ENCODE measurements at places on chromosomes 5 and 9.
A peak's percentile ranks its signal among the peaks of the same experiment; 100 is the strongest.

- DNase-seq = no peak
These were observed 94.0 kb downstream of the INVS start for GRCh38 chr9:100193078-100193477.

DNA sequence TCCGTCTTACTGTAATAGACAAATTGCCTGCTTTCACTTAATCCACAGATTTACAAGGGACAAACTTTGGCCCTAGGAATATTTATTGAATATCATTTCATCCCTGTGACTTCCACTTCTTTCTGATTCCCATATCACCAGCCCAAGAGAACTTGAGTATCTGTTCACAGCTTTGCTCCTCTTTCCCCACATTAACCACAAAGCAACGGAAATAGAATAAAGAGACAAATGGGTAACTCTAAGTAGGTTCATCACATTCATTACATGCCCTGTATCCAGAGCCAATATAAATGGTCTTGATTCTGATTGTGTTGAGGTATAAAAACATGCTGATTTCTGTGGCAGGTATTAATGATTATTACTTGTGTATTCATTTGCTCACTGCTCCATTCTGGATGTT lies 41.9 kb downstream of the TMEM252 start:
- no peak for DNase-seq

- no peak for DNase-seq
These were observed 284.2 kb downstream of the NR3C1 start for GRCh38 chr5:143119291-143119769.

- no peak for DNase-seq
These were observed 12.4 kb downstream of the MRPS30 start for GRCh38 chr5:44821164-44821563.

DNA sequence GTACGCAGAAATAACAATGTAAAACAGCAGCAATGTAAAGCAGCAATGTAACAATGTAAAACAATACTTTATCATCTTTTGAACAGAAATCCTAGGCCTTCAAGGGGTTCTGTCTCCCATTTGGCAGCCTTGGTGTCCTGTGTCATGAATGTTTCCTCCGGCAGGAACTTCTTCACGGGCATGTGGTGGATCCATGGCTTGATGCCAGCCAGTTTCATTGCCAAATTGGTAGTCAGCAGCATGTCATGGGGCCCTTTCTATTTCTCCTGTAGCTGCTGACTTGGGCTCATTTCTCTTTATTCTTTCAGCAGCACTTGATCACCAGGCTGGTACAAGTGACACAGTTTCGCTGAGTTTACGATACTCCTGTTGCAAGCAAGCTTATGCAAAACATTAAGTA lies 275.3 kb downstream of the HTR1A start:
- DNase-seq = no peak

GRCh38 chr9:111525056-111525977 lies at the start of gene ZNF483:
ZNF483 (plus strand) TSS chr9:111525179; CDS start chr9:111527396, 2,217 bp downstream.
- DNase-seq = peak; percentile 49

DNA sequence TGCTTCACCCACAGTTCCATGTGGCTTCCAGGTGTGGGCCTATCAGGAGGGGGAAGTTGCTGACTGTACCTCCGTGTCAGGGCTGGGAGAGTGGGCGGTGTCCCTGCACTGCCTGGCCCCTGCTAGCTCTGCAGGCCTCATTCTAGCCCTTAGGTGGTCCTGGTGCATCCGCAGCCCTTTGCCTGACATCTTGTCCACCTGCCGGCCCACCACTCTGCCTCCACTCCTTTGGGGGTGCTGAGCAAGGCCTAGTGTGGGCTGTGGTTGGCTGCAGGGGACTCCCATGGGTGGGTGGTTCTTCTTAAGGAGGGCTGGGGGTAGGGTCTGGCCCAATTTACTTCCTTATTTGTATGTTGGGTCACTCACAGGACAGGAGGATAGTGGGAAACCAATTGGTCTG lies 66.9 kb downstream of the HSPA4 start:
- DNase-seq = no peak

DNA sequence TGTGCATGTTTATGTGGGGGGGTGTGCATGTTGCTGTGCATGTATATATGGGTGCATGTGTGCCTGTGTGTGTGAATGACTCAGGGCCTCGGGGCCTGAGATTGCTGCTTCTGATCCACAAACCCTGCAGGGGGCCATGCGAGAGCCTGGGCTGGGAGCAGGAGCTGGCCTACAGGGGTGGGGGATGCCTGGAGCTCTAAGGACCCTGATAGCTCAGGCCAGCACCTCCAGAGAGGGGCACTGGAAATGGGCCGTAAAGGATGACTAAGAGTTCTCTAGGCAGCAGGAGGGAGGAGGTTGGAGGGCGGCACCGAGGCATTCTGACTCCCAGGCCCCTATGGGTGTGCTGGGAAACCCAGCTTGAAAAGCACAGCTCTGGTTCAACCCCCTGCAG lies 6.9 kb upstream of the UBAC1 start:
- DNase-seq = no peak

GRCh38 chr9:16817002-16817401 lies 53.5 kb downstream of the BNC2 start:
- DNase-seq = no peak
